ENCODE measurements at places on chromosomes 7 and 10.

- DNase-seq: no peak
Observed at GRCh38 chr10:43402176-43402575, 6.8 kb downstream of the HNRNPF start.

- DNase-seq: no peak
Observed at GRCh38 chr7:114939484-114940097, 17.7 kb downstream of the MDFIC start.

- DNase-seq: no peak
Observed at GRCh38 chr10:24596217-24596930, 127.3 kb downstream of the ARHGAP21 start.

DNA sequence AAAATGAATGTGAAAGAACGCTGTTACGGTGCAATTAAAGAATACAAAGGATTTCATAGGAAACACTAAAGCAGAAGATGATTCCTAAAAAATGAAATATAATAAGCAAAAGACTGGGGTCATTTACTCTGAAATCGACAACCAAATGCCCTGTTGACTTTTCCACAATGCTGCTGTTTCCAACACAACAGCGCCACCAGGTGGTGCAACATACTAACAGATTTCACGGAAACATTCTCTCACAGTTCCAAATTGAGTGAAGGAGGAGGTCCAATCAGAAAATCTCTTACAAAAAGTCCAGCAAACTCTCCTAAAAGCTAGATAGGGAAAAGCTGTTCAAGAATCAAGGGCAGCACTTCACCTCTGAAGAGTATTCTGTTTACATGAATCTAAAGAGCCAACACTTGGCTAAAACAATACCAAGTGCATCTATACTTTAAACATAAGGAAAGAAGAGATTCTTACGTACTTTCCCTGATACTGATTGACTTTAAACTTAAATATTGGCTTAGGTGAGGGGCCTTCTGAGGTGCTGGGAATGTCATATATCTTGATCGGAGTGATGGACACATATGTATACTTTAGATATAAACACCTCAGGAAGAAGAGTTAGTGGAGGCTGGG is 55.9 kb downstream of the UPF2 start:
- peak; percentile 24 for DNase-seq

- no peak for DNase-seq
Observed at GRCh38 chr7:68720697-68721096, 877.6 kb upstream of the AUTS2 start.

DNA sequence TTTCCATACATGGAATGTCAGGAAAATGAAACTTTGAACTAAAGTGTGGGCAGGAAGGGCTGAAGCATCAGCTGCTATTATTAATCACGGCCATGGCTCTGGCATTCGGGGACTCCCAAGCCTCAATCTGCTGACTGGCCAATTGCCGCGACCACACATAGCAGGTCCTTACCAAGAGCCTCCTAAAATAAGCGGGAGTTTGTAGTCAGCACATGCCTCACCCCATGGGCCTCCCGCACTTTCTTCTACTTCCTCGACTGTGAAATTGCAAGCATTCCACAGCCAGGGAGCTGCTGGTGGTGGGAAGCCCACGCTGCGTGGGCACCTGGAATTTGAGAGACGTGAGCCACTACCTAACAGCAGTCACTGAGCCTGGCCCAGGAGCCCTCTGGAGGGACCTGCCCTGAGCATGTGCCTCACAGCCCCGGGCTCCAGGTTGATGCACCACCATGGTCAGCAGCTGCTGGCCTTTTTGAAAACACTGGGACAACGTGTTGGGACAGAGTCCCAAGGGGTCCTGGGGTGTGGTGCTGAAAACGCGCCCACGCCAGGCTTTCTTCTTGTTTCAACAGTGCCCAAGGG is 211.4 kb downstream of the TNS3 start:
- DNase-seq: no peak

GRCh38 chr7:29099896-29100847 is 46.2 kb downstream of the CPVL start:
- DNase-seq: no peak

- no peak for DNase-seq
Observed at GRCh38 chr10:131560706-131561355, 249.3 kb upstream of the TCERG1L start.

DNA sequence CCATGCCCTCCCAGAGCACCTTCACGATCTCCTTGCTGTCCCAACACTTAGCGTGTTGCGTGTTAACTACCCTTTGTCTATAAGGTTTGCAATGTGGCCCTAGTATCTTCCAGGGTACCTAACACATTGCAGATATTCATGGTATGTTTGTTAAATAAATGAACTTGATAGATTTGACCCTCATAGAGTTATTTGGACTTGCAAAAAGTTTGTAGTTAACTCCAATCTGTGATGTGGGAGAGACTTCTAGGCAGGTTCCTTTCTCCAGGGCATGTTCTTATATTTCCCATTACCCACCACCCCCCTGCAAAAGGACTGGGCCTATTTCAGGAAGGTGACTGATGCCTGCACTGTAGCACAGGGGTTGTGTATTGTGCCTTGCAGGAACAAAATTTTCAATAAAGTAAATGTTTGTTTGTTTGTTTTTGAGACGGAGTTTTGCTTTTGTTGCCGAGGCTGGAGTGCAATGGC is 612 bp downstream of the HILPDA start:
- DNase-seq: no peak

- no peak for DNase-seq
Observed at GRCh38 chr10:79327090-79327457, 20.2 kb upstream of the PPIF start.

- DNase-seq: no peak
Observed at GRCh38 chr7:16695621-16696237, 49.7 kb downstream of the BZW2 start.

Data from GM06990 (cell line).